Activated naive CD4-positive, alpha-beta T cell treated with anti-CD3 and anti-CD28 coated beads, Interleukin-2, amount 10 ng/mL, durations not matched to agents 7 days and 5 days (primary cell): ENCODE measurements at places on chromosomes 11 and 22.

- no peak for DNase-seq
Observed at GRCh38 chr11:69468221-69468620, 13.2 kb upstream of the LINC01488 start.

DNA sequence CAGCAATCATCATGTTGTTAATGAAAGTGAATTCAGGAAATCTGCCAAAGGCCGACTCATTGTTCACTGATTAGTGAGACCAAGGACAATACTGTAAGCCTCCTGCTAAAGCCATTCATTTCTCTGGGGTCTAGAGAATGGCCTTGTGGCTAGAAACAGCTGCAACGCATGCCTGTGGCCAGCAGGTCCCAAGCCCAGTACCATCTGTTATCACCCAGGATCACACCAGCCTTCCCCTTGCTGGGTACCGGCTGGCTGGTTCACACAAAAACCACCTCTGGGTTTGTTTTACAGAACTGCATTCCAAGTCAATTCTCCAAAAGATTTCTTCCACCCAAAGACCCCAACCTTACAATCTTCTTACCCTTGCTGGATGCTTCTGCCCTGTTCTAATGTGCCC is 1.1 kb downstream of the PLAAT5 start:
- DNase-seq, result no peak

GRCh38 chr11:72001834-72002591 is 3.3 kb downstream of the IL18BP start:
- DNase-seq, result no peak

DNA sequence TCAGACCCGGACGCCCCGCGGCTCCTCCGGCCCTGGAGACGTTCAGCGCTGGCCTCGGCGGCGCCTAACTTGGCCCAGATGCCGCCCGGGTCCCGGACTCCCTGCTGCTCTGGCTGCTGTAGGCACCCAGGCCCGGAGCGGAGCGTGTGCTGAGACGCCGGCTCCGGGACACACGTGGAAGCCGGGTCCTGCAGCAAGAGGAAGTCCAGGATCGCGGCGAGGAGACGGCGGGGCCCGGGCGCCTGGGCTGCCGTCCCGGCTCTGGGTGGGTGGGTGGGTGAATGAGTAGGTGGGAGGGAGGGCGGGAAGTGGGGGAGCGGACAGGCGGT is 223 bp downstream of the WT1 start:
- no peak for DNase-seq

- DNase-seq, result no peak
Observed at GRCh38 chr22:17943533-17944249, 80.7 kb downstream of the MICAL3 start.

GRCh38 chr11:86390487-86390886 is 15.8 kb downstream of the CCDC81 start:
- no peak for DNase-seq

GRCh38 chr11:129237880-129238638 is 45.9 kb upstream of the ARHGAP32 start:
- DNase-seq, result no peak
